ENCODE measurements at places on chromosomes 6 and 20.

GRCh38 chr6:2157441-2158127, 87.8 kb downstream of the GMDS start:
- peak; percentile 17 for DNase-seq

DNA sequence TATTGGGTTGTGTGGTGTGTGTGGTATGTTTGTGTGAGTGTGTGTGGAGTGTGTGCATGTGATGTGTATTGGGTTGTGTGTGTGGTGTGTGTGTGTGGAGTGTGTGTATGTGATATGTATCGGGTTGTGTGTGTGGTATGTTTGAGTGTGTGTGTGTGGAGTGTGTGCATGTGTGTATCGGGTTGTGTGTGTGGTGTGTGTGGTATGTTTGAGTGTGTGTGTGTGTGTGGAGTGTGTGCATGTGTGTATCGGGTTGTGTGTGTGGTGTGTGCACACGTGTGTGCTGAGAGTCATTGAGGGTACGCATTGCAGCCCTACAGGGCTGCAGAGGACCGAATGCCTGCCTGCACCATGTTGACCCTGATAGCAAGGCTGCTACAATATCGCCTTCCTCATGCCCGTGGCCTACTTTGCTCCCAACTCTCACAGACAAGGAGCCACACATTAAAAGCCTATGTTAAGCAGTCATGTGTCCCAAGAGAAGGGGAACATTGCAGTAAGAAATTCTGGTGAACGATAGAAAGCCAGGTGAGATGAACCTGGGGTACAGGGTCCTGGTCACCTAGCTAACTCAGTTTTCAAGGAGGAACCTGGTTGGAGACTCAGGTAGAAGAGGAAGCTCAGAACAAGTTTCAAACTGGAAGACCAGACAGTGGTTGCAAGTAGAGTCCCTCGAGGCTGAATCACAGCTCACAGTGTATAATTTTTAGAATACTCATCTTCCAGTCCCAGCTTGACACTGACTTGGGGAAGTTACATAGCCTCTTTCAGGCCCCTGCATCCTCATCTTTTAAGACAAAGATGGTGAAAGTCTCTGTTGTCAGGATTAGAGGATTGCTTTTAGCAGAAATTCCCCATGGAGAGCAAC, 45.7 kb upstream of the TMEM170B start:
- no peak for DNase-seq

GRCh38 chr6:102300350-102300749, 906.8 kb downstream of the GRIK2 start:
- no peak for DNase-seq

GRCh38 chr6:12751694-12752325, 35.2 kb downstream of the PHACTR1 start:
- DNase-seq: peak; percentile 18

- DNase-seq: no peak
Measured at GRCh38 chr6:1724124-1724523, 114.4 kb downstream of the FOXC1 start.

GRCh38 chr6:43310134-43310533, 1.5 kb upstream of the CRIP3 start:
- no peak for DNase-seq

- no peak for DNase-seq
Measured at GRCh38 chr6:113352029-113352801, 504.9 kb upstream of the MARCKS start.

- DNase-seq: no peak
Measured at GRCh38 chr20:13008761-13009681, at the start of gene SPTLC3. TSS of gene SPTLC3 (plus strand) at chr20:13008972. CDS start at chr20:13009268, 296 bp downstream.

DNA sequence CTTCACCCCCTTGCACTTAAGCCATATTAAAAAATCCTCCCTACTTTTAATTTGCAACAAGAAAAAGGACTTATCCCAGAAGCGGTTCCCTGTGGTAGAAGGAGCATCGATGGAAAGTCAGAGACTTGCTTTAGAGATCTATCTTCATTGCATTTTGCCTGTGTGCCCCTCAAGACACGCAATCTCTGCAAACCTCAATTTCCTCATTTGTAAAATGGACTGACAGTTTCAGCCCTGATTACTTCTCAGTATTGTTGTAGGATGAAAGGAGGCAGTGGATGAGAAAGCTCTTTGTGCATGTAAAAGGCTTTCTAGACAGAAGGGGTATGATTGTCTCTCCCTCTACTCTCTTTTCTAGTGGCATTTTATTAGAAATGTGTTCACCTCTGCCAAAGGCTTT, 410.2 kb downstream of the CDC5L start:
- DNase-seq: no peak

DNA sequence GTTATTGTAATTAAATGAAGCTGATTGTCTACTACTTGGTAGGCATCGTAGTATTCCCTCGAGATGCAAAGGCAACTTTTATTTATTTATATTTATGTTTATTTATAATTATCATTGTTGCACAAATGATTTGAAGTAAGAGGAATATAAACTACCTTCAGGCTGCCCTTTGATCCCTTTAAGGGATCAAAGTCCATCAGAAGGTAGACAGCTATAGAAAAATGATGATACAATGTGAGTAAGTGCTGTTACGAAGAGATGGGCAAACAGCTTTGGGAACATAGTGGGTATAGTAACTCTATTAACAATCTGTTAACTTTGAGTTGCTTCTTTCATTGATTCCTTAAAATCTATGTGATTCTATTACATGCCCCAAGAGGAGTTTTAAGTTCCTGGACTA, 512.8 kb upstream of the CITED2 start:
- DNase-seq: no peak

GRCh38 chr6:14000901-14001300, 76.1 kb downstream of the RNF182 start:
- DNase-seq: no peak

DNA sequence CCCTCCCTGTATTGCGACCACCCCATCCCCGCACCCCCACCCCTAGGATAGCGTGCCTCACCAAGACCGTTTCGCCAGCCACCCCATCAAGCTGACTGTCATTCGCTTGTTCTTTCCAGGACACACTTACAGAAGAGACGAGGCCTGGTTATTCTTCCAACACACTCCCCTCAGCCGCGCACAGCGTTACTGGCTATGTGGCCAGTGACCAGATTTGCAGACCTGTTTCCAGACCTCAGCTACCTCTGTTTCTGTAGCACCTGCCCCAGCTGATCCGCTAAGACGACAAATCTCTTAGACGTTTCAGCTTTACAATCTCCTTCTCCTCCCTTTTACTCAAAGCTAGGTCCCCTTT, 26.1 kb downstream of the HLA-F start:
- no peak for DNase-seq

DNA sequence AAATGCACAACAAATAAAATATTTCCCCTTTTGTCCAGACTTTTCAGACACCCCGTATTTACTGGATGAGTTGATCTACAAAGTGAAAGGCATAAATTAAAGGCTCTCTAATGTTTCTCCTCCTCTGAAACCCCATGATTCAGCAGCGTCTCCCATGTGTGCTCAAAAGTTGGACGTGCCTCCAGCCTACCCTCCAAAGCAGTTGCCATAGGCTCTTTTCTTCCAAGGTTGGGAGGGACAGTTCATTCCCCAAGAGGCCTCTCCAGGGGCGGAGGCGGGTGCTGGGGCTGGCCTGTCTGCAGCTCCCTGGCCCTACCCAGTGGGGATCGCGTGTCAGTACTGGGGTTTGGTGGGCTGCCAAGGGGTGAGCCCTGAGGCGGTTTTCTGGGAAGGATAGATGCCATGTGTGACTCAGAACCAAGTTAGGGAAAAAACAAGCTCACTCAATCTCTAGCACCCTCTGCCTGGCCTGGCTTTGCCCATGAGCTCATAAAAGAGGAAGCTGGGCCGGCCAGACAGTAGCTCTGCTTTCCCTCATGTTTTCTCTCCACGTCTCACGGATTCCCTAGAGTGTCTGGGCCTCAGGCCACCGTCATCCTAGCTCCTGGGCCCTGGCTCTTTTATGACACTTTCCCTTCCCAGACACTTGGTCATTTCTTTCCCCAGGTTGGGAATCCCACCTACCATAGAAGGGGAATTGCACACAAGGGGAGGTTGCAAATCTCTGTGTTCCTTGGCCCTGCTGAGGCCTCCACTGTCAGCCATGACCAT, 8.0 kb upstream of the IER3 start:
- DNase-seq: no peak

GRCh38 chr6:10405513-10405900, 9.4 kb downstream of the TFAP2A start:
- DNase-seq: no peak

Data from GDM1 (cell line).